ENCODE measurements at places on chromosomes 16 and 17. TPM values are rescaled to one million over a fixed set of nuclear protein-coding genes. Genes with fewer than 3 reads are reported as not detected.

GRCh38 chr16:63890081-63890480, 1231.8 kb downstream of the CDH11 start:
- DNase-seq: peak; percentile 31

Gene NDE1
- 63.1 TPM for total RNA-seq

GRCh38 chr17:48730240-48730550, 1.6 kb upstream of the HOXB13 start:
- DNase-seq: no peak

- DNase-seq: no peak
Measured at GRCh38 chr17:27293359-27293897, 486 bp upstream of the WSB1 start.

GRCh38 chr16:84927621-84928591, 83.4 kb downstream of the ZDHHC7 start:
- no peak for DNase-seq

Data from RPMI7951 (cell line).